Foreskin fibroblast (primary cell): ENCODE measurements at places on chromosomes 3 and 15.

- DNase-seq = no peak
Observed at GRCh38 chr3:197549261-197549885, 6.4 kb downstream of the BDH1 start.

DNA sequence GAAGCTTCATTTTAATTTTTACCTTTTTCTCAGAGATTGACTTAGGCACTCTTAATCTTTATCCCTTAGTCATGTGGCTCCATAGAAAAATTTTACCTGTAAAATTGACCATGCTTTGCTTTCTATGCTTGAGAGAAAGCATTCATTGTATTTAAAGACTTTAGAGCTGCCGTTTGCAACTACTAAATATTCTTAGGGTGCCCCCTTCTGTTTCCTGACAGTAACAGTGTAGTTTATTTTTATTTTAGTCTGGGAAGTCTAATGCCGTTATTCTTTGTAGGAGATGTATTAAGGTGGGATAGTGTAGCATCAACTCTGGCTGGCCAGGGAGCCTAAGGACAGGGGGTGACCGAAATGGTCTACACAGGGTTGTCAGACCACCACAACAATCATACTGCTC, 84.5 kb upstream of the SYNPR start:
- peak; percentile 4 for DNase-seq

DNA sequence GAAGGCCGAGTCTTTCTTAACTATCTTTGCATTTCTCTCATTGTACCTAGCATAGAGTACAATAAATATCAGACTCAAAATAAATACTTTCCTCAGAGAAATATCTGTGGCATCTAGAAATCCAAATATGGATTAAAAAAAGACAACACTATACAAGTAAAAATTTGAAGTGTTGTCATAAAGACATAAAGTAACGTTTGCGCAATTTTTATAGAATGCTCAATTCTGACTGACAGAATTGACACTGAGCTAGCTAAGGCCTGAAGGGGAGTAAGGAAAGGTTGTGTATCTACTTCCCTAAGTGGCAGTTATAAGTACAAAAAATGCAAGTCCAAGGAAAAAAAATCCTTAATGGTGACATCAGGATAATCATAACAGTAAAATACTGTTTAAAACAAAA, 1.1 kb downstream of the SEC11A start:
- DNase-seq = no peak

- no peak for DNase-seq
Observed at GRCh38 chr3:111943533-111943932, 35.3 kb upstream of the ABHD10 start.
